ENCODE measurements at places on chromosomes 5 and 9. TPM values are rescaled to one million over a fixed set of nuclear protein-coding genes. Genes with fewer than 3 reads are reported as not detected.

The ACTBL2 gene
- 0.17 TPM for total RNA-seq

The CAMK2A gene
- total RNA-seq, result not detected

The DAB2IP gene
- total RNA-seq, result 24.3 TPM

The HMGCS1 gene
- total RNA-seq, result 57.5 TPM

The NUTM2F gene
- not detected for total RNA-seq

The PRXL2C gene
- 18.0 TPM for total RNA-seq

The NUDT12 gene
- total RNA-seq, result 3.4 TPM

The SLIT3 gene
- total RNA-seq, result not detected

The SLC34A1 gene
- total RNA-seq, result not detected

The CDC37L1 gene
- total RNA-seq, result 11.7 TPM

The NR5A1 gene
- total RNA-seq, result not detected

The DAPK1 gene
- 51.6 TPM for total RNA-seq

The AGXT2 gene
- total RNA-seq, result not detected

The TNFSF15 gene
- total RNA-seq, result 2.0 TPM

Measured in dermis blood vessel endothelial cell (primary cell).